ENCODE measurements at places on chromosomes 7 and 10.

GRCh38 chr7:37160656-37161055, 288.0 kb downstream of the ELMO1 start:
- no peak for DNase-seq

- no peak for DNase-seq
Observed at GRCh38 chr7:106486331-106486730, 174.6 kb downstream of the CCDC71L start.

- DNase-seq = no peak
Observed at GRCh38 chr7:84446991-84447480, 252.4 kb upstream of the SEMA3A start.

DNA sequence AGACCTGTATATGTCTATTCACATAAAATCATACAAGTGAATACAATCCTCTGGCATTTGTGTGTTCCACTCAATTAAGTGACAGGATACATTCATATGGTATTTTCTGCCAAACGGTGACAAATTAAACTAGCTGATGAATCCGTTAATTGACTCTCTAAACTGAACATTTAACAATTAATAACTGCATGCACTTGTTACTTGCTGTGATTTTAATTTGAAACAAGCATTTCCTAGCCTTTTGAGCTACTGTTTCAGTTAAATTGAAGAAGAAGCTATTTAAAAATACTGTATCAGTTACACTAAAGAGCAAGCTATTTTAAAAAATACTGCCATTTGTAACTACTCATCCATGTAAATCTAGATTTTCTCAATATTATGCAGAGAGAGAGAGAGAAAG, 67.4 kb downstream of the HTR7 start:
- no peak for DNase-seq
